ENCODE measurements at places on chromosomes 5 and 9.

DNA sequence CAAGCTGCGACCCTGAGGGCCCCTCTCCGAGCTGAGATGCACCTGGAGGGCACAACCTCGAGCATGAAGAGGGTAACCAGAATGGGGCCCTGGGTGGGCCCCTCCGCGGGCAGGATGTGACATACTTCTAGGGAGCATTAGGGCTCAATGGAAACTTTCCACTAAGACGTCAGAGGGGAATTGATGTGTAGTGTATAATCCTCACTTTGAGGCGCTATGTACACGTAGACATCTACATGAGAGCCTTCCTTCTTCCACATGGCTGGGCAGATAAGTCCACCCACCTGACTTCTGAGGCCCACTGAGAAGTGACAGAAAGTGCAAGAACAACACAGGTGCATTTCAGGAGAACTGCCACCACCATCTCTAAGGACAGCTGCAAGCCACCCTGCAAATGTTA, 61.0 kb downstream of the DAP start:
- no peak for DNase-seq

DNA sequence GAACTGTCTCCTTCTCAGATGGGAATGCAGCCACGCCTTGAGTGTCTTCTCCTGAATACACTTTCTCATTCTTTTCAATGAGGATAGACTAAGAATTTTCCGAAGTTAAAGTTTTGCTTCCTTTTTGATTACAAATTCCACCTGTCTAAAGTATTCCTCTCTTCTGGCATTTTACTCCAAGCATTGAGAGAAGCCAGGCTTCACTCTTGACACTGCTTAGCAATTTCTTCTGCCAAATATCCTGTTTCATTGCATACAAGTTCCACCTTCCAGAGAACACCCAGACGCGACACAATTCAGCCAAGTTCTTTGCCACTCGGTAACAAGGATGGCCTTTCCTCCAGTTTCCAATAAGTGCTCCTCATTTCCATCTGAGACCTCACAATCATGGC, 35.6 kb upstream of the COL5A1 start:
- no peak for DNase-seq

- DNase-seq: no peak
These were observed 4.4 kb downstream of the TTC16 start for GRCh38 chr9:127720031-127720864.

DNA sequence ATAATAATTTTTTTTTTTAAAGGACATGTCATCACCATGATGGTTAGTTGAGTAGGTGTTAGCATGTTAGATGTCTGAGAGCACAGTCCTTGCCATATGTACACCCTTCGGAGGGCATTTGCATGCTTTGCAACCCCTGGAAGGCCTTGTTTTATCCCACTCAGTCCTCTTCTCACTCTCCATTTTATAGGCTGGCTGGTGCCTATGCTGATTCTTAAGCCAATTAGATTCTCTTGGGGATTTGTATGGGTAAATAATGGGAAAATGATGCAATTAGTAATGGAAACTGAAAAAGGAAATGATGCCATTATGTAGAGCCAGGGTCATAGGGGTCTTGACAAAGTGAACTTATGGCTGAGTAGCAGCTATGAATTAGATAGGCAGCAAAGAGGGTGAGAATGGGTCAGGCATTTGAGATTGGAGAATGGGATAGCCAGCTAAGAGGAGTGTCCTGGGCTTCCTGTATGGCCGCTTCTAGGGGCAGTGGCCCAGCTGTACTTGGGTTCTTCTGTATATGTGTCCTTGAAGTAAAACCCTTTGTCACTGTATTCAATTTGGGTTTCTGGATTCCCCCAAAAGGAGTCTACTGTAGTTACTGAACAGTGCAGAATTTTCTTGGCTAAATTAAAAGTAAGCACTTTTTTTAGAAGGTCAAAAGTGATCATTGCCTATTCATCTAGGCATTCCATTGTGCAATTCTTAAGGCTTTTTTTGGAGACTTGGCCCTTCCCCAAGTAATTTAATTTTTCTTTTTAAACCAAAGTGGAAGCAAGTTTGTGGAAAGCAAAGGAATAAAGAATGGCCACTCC, 31.6 kb downstream of the LRRTM2 start:
- no peak for DNase-seq

DNA sequence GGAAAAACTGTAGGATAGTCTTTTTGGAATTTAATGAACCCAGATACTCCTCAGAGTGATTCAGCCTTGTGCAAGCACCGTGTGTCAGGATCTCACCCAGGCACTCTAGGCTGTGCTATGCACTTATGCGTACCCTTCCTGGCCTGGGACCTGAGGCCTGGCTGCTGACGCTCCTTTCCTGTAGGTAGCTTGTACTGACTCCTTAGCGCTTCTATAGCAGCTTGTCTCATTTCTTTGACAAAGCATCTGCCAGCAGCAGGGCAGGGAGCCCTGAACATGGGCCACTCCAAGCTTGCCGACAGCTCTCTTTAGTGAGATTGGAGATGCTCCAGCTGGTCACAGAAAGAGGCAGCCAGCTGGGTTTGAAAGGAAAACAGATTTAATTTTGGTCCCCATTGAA, 147.3 kb downstream of the SGCD start:
- DNase-seq: peak; percentile 59

- DNase-seq: no peak
These were observed 5.6 kb upstream of the ABLIM3 start for GRCh38 chr5:149135536-149136201.

DNA sequence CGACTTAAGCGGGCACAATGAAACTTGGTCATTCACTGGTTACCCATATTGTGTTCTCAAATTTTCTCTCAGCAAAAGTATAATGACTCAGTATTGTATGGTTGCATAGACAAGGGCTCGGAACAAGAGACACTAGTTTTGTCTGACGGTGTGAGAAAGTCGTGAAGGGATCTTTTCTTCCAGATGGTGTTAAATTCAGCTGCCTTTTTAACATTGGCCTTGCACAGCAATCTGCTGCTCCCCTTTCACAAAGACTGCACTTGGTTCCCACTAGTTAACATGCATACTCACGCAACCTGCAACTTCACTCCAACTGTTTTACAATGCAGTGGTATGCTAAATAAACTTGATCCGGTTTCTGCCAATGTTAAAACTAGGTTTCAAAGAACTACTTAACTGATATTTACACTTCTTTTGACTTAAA, 219.2 kb downstream of the MEF2C start:
- no peak for DNase-seq

DNA sequence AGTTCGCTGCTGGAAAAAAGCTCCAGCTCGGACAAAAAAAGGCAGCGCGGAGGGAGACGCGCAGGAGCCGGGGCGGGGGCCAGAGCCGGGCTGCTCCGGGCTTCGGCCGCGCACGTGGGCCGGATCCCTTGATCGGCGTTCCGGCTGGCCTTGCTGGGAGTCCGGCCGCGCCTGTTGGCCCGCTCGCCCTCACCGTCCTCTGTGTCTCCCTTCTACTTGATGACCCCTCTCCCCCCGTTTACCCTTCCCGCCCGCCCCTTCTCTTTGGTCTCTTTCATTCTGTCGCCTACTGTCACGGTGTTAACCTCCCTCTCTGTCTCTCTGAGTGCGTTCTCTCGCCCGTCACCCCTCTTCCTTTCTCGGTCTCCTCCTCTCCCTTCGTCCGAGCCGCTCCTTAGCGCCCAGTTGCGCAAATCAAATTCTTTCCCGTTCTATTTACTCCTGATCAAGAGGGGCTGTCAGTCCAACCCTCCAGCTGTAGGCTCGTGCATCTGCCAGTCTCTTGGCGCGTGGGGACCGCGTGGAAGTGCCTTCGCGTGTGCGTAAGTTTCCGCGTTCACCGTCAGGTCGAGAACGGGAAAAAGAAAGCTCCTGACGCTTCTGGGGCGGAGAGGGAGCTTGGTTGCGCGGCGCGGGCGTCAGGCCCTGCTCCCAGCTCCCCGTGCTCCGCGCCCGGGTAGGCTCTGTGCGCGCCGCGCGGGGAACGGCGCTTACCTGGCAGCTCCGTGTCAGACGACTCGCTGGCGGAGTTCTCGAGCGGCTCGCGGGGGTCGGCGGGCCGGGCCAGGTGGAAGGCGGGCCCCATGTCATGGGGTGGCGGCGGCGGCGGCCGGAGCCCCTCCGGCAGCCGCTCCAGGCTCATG, 798 bp downstream of the PITX1 start:
- peak; percentile 38 for DNase-seq

- no peak for DNase-seq
These were observed at the start of gene C5orf52 for GRCh38 chr5:157670662-157671591. Gene C5orf52 (plus strand): TSS chr5:157671533. CDS start chr5:157671615, 82 bp downstream.

- DNase-seq: no peak
These were observed 55.8 kb upstream of the SHC3 start for GRCh38 chr9:89234205-89235067.

- DNase-seq: peak; percentile 99
These were observed 5.7 kb downstream of the WHRN start for GRCh38 chr9:114499528-114499927.

DNA sequence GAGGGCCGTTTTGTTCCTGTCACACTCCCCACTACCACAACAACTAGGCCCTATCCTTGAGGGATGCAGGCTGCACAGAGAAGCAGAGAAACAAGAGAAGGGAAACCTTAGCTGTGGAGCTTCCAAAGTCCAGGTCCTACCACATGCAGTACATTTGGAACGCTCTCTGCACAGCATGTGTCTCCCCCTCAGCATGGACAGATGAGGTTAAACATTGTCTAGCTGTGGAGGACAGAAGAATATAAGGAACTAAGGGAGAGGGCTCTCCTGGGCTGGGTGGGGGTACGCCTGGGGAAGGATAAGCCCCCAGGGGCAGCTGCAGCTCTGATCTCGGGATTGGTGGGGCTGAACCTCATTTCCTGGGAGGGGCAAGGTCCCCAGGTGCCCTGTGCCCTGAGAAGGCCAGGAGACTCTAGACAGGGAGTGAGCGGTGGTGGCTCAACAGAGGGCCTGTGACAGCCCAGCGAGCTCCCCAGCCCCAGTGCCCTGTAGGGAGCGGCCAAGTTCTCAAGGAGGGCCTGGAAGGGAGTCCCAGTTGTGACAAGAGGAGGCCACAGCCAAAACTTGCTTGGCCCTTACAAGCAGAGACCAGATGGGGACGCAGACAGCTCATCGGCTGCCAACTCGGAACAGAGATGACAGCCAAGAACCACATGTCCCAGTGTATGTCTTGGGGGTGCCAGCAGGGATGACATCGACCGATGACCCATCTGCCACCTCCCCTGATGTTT, 30.1 kb downstream of the TSPAN17 start:
- no peak for DNase-seq

- no peak for DNase-seq
These were observed 444.2 kb upstream of the CYLC2 start for GRCh38 chr9:102550886-102551285.

GRCh38 chr5:139645430-139645871, 2.7 kb upstream of the CXXC5 start:
- no peak for DNase-seq

DNA sequence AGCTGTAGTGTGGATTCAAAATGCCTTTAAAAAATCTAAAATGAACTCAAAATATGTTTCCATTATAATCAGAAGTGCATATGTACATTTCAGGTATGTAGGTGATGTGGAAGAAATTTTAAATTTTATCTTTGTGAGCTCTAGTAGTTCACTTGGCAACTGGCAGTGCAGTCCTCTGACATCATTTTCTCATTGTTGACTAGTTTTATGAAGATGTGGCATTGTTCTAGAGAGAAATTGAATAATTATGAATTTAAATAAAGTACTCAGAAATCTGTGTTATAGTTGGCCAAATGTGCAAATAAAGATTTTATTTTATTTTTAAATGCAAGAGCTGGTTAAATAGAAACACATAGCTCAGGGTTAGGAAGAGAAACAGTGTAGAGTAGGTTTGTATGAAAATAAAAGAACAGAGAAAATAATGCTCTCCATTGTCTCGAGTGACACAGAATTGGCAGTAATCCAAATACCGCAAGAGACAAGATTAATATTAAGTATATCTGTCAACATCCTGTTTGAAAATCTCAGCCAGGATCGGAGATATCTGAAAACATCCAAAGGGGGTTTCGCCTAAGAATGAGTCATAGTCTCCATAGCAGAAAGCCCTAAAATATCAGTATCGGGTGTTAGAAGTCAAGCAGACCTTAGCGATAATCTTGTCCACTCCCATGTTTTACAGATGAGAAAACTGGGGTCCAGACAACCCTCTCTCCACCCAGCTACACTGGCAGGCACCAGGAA, 189.4 kb downstream of the CCDC192 start:
- DNase-seq: peak; percentile 53

GRCh38 chr5:178790371-178790770, 59.9 kb upstream of the ZNF354A start:
- DNase-seq: no peak

DNA sequence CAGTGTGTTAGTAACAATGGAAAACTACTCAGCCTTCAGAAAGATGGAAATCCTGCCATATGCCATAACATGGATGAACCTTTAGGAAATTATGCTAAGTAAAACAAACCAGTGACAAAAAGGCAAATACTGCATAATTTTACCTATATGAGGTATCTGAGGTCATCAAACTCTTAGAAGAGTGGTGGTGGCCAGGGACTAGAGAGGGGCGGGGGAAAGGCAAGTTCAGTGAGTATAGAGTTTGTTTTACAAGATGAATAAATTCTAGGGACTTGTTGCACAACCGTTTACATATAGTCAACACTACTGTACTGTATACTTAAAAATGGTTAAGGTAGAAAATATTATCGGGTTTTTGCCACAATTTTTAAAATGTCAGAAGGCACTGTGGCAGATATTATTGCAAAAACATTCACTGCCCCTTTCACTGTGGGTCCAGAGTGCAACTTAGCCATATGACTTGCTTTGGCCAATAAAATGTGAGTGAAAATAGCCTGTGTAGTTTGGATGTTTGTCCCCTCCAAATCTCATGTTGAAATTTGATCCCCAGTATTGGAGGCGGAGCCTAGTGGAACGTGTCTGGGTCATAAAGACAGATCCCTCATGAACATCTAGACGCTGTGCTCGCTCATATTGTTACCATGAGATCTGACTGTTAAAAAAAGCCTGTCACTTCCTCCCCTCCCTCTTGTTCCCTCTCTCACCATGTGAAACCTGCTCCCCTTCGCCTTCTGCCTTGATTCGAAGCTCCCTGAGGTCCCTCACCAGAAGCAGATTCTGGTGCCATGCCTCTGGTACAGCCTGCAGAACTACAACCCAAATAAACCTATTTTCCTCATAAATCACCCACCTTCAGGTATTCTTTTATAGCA, 9.5 kb downstream of the ZNF367 start:
- no peak for DNase-seq

GRCh38 chr5:8685704-8686103, 816.8 kb downstream of the MTRR start:
- peak; percentile 62 for DNase-seq

DNA sequence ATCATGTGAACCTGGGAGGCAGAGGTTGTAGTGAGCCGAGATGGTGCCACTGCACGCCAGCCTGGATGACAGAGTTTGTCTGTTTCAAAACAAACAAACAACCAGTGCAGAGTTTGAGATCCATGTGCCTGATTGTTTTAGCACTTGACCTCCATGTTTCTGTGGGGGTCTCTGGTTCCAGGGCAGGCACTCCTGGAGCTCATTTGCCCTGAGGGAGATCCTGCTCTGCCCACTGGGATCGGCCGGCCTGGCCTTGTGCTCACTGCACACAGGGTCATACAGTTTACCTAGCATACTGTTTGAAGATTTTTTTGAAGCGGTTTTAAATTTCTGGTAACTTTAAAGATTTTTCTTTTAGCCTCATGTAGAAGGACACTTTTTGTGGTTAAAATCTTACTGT, 78.4 kb downstream of the EHMT1 start:
- DNase-seq: no peak
